ENCODE measurements at places on chromosomes 16 and 17.

GRCh38 chr16:69888005-69888590 lies 63.0 kb upstream of the CLEC18A start:
- DNase-seq, result no peak

GRCh38 chr17:44333371-44333770 lies 8.7 kb upstream of the SLC25A39 start:
- DNase-seq, result no peak

DNA sequence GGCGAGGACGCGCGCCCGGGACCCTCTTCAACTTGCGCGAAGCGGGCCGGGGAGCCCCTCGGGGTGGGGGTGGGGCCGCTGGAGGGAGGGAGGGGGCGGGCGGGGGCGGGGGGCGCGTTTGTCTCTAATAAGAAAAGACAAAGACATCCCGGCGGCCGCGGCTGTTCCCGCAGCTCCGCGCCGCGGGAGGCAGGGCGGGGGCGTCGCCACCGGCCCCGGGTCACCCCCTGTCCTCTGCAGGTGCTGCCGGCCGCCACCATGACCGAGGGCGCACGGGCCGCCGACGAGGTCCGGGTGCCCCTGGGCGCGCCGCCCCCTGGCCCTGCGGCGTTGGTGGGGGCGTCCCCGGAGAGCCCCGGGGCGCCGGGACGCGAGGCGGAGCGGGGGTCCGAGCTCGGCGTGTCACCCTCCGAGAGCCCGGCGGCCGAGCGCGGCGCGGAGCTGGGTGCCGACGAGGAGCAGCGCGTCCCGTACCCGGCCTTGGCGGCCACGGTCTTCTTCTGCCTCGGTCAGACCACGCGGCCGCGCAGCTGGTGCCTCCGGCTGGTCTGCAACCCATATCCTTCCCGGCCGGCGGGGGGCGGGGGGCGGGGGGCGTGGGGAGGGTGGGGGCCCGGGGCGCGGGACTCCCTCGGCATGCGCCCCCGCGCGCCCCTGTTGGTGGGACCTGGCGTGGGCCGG lies 714 bp downstream of the CACNA1H start:
- no peak for DNase-seq

DNA sequence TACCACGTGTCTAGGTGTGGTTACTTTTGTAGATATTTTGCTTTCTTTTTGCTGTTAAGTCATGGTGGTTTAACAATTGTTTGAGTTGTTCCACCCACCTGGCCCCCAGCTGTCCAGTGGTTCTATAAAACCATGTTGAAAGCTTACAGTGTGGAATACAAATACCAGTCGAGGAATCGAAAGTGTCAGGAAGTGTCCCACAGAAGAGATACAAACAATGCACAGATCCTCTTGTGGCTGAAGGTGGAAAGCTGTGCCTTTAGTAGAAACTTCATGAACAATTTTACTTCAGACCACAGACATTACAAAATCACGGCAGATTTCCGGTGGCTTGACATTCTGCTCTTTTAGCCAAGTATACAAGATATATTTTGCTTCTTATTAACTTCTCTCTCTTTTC lies 782.4 kb upstream of the SOX9 start:
- no peak for DNase-seq

DNA sequence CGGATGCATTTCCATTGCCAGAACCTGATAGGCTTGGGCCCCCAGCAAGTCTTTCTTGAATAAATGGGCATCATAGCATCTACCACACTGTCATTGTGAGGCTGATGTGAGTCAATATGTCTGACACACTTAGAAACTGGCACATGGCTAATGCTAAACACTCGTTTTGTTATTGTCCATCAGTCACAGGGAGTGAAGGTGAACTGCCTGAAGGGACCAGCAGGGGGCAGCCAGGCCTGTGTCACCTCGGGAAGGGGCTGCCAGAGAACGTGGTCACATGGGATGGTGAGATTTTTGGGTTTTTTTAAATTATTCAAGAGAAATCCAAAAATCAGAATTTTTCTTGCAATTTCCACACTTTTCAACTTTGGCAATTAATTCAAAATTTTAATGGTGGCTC lies 831 bp upstream of the RCVRN start:
- DNase-seq, result peak; percentile 40

DNA sequence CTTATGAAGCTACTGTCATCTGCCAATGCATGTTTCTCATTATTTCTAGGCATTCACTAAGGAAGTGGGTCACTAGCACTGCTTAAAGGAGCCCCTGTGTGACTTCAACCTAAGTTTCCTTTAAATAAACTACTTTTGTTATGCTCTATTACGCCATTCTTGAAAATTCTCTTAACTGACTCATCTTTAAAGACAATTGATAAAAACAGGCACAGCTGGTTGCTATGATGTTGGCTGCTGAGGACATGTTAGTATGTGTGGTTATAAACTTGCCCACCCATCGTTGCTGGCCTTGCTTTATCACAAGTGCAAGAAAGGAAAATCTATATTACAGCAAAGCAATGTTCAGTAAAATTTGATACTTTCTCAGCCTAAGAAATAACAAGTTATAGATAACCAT lies 75.8 kb upstream of the CNTNAP4 start:
- DNase-seq, result no peak

DNA sequence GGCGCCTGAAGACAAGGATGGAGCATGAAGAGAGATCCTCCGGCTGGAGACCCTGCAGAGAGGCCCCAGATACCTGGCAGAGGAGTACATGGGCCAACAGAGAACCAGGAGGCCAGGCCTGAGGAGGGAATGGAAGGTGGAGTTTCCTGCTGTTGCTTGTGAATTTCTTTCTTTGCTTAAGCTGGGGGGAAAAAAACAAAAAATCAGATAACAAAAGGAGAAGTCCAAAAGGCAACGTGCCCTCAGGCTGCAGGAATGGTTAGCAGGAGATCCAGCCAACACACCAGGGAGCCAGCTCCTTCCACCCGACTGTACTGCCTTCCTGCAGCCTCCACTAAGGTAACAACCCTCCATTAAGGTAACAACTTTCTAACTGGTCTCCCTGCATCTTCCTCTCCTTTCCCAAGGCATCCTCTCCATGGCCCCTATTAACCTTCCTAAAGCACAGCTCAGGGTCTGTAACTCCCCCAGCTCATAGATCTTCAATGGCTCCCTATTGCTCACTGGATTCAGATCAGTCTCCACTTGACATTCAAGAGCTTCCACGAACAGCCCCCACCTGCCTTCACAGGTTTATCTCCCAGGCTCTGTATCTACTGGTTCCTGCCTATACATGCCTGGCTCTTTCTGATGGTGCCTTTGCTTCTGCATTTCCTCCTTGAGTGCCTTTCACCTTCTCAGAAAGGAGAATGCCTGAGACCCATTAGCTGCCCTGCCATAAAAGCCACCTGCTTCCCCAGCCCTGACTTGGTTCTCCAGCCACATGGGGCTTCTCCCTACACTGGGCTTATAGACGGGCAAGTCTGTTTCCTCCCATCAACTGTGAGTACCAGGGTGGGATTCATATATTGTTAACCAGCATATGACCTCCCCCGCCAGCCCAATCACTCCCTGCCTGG lies 725 bp upstream of the ARL5C start:
- no peak for DNase-seq

- no peak for DNase-seq
These were observed 113.9 kb upstream of the ADAMTS18 start for GRCh38 chr16:77548766-77549165.

DNA sequence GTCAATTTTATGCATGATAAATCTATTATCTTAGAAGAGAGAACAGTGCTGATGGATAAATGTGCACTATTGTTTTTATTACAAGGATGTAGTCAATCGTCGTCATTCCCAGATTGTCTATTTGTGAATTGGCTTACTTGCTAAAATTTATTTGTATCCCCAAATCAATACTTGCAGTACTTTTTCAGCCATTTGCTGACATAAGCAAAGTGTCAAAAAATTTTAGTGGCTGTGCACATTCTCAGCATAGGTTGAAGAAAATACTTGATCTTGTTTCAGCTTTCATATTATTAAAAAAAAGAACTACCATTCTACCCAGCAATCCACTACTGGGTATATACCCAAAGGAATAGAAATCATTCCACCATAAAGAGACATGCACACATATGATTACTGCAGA lies 477.9 kb upstream of the CA10 start:
- DNase-seq, result no peak

DNA sequence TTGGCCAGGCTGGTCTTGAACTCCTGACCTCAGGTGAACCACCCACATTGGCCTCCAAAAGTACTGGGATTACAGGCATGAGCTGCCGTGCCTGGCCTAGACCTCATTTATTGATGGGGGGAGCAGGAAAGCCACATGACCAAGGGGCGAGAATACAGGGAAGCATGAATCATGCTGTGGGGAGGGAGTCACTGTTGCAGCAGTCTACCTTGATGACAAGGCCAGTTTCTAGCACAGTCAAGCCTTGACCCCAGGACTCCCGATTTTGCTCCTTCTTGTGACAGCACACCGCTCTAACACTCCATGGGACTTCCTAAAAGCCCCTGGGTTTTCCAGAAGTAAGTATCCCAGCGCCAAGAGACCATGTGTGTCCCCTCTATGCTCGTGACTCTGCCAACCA lies 42.9 kb upstream of the IRF8 start:
- no peak for DNase-seq

GRCh38 chr16:68700831-68701230 lies 36.3 kb upstream of the CDH1 start:
- DNase-seq, result no peak

DNA sequence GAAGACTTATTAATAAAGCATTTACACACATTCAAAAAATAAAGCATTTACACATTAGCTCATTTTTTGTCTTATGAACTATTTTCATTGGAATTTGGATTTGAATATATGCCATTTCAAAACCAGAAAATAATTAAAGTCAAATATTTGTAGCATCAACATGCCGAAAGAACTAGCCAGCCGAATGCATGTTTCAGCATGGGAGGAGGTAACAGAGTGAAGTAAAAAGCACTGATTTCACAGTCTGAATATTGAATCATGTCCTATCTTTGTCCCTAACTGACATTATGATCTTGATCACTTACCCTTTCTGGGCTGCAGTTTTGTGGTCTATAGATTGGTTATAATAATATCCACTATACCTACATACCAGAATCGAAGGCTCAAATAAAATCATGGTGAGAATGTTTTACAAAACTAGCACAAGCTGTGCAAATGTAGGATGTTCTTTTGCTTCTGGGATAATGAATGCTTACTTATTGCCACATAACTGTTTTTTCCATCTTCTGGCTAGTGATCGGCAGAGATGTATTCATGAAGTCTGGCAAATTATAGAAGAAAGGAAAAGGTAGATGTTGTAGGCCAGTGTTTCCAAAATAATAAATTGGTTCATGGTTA lies 84.7 kb downstream of the TUBD1 start:
- no peak for DNase-seq

GRCh38 chr17:43979671-43980070 lies 24.8 kb upstream of the NAGS start:
- no peak for DNase-seq

- DNase-seq, result no peak
These were observed 709 bp downstream of the STAT5A start for GRCh38 chr17:42288803-42289610.

DNA sequence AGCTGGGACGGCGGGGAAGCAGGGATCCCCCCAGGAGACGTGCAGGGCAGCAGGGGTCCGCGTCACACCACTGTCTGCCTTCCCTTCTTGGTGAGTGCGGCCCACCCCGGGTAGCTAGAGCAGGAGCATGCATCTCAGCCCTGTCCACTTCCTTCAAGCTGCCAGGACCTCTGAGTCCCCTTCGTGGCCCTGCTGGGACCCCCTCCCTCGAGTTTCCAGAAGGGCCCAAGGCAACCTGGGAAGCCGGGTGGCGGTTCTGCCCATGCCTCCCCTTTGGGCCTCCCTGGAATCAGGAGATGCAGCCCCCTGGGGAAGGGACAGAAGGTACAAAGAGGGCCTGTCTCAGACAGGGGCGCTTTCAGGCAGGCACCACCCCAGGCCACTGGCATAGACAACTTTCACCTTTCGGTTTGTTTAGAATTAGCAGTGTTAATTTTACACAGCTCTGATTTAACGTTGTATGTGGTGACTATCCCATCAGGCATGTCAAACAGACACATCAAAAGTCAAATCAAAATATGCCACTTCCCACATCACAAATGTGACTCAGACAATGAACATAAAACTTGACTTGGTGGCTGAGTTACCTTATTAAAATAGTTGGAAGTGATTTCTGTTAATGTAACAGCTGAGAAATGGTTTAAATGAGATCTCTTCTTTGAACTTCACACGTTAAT lies 94.5 kb upstream of the METRNL start:
- DNase-seq, result no peak

DNA sequence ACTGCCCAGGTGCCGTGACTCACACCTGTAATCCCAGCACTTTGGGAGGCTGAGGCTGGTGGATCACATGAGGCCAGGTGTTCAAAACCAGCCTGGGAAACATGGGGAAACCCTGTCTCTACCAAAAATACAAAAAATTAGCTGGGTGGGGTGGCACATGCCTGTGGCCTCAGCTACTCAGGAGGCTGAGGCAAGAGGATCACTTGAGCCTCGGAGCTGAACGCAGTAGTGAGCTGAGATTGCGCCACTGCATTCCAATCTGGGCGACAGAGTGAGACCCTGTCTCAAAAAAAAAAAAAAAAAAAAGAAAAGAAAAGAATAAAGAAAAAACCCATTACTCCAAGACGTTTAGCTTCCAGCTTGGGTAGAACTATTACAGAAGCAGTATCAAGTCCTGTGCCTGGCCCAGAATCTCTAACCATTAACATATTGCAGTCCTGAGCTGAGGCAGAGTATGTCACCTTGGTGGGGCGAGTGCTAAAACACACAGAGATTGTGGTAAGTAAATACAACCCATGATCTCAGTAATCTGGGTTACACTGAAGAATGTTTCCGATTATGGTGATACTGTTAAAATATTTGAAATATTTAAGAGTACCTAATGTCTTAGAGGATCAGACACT lies 23.2 kb upstream of the CFAP20 start:
- no peak for DNase-seq

GRCh38 chr17:39740357-39741111 lies 2.8 kb downstream of the GRB7 start:
- no peak for DNase-seq

GRCh38 chr17:72332367-72332766 lies 211.5 kb downstream of the SOX9 start:
- no peak for DNase-seq

DNA sequence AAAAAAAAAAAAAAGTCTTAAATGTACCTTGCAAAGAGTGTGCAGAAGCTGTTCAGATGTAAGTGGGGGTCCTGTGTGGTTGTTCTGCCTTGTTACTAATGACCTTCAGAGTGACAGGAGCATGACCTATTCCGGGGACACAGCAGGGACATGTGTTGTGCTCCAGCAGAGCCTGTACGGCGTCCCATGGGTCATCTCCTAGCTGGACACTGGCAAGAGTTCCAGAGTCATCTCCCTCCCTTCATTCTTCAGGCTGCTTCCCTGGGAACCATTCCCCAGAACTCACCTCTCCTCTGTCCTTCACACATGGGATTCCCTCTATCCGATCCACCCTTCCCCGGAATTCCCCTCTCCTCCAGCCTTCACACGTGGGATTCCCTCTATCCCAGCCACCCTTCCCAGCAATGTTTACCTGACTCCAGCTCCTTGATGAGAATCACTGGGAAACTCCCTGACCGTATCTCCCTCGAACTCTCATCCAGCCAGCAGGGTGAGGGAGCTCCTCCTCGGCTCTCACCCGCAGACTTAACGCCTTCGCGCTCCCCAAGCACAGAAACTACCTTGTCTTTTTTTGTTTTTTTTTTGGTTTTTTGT lies 85.8 kb downstream of the MRM3 start:
- no peak for DNase-seq

Measured in common myeloid progenitor, CD34-positive (primary cell).